Thoracic aorta (tissue), 2 donors: ENCODE measurements at places on chromosomes 7 and 10.

DNA sequence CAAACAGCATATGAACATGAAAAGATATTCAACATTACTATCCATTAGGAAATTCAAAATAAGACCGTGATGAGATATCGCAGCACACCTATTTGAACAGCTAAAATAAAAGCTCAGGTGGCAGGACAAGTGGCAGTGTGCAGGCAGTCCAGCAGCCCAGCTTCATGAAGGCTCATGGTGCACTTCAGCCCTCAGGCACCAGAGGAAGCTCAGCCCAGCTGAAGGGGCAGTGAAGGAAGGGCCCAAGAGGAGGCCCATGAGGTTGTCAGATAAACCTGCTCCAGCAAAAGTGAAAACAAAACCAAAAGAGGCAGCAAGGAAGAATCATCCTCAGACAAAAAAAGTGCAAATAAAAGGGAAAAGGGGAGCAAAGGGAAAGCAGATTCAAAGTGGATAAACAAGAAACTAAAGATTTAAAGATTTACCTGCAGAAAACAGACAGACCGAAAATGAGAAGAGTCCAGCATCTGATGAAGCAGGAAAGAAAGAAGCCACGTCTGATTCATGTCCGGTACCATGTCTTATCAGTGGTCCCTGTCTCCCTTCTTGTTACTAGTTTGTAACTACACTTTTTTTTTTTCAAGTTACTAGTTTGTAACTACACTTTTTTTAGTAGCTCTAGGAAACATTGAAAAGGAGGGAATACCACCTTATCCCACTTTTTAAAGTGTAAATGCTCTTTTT, 15.0 kb upstream of the FAM24B start:
- no peak for DNase-seq

GRCh38 chr7:100093498-100093897, 4.7 kb downstream of the COPS6 start:
- no peak for DNase-seq

- no peak for DNase-seq
These were observed 9.0 kb upstream of the TACR2 start for GRCh38 chr10:69425511-69426298.

- no peak for DNase-seq
These were observed 350.8 kb downstream of the KCNMA1 start for GRCh38 chr10:77286531-77287508.

- no peak for DNase-seq
These were observed 247.3 kb upstream of the HPS1 start for GRCh38 chr10:98694014-98694413.

DNA sequence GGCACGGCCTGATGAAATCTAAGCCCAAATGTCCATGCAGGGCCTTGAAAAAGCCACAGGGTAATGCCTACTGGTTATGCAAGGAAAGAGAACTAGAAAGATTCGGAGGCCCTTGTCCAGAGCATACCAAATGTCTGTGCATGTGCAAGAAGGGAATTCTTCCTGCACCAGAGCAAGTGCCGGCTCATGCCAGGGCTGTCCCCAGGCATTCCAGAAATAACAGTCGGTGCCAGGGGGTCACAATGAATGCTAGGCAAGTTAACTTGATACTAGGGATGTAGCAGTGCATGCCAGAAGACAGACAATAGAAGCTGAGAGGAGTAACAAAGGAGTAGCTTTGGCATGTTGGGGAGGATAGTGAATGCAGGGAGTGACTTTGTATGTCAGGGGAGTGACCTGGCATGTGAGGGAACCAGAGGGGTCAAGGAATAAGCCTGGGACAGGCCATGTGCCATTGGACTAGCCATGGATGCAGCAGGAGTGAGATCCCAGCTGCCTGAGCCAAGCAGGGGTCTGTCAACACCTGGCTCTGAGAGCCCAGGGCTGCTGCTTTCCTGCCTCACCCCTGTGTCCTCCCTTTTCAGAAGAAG, 119.5 kb upstream of the UNC5B start:
- no peak for DNase-seq

DNA sequence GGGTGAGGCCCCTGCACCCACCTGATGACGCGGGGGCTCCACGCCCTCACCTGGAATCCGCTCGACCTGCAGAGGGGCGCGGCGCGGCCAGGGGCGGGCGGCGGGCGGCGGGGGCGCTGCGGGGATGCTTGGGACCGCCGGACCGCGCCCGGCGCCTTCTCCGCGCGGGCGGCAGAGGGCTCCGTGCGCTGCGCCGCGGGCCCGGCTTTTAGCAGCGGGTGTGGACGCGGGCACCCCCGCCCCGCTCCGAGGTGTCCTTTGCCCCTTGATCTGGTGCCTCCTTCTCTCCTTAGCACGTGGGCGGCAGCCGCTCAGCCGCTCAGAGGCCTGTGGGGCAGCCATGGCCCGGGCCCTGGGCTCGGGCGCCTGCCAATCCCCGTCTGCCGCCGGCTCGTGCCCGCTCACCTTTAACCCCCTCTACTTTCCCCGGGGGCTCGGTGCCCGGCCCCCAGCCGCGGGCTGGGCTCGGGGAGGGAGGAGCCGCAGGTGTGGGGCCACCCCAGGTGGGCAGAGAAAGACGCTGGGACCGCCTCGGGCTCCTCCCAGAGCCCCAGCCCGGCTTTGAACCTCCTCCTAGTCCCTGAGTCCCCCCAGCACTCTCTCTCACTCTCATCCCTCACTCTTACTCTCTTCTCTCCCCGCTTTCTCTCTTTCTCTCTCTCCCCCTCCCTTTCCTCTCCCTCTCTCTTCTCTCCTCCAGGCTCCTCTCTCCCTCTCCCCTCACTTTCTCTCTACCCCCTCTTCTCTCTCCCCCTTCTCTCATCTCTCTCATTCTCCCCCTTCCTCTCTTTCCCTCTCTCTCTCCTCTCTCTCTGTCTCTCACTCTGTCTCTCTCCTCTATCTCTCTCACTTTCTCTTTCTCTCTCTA, 19.7 kb upstream of the VPS37D start:
- DNase-seq: no peak

GRCh38 chr10:100741378-100742075, 3.9 kb upstream of the PAX2 start:
- no peak for DNase-seq

GRCh38 chr7:744854-745430, 17.9 kb upstream of the PRKAR1B start:
- no peak for DNase-seq

DNA sequence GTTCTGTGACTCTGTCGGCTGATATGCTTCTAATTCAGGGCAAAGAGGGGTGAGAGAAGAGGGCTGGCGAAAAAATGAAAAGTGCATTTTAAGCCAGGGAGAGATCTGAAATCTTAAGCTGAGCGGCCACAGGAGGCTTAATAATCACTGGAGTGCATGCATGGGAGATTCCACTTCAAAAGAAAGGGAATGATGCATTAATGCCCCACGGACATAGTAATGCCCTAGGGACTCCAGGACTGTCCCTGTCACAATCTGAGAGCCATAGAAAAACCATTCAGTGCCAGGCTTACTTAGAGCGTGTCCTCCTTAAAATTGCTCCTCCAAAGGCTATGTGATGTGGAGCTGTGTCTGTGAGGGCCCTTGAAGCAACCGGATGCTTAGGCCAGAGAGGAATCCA, 75.1 kb downstream of the NHLRC2 start:
- DNase-seq: no peak

GRCh38 chr10:4820804-4821401, 5.1 kb upstream of the AKR1E2 start:
- no peak for DNase-seq

- no peak for DNase-seq
These were observed 117.5 kb upstream of the PRPS1L1 start for GRCh38 chr7:18145160-18145559.

- DNase-seq: no peak
These were observed 134.6 kb upstream of the NPSR1 start for GRCh38 chr7:34523226-34523918.

- no peak for DNase-seq
These were observed 179.1 kb downstream of the KLF6 start for GRCh38 chr10:3605882-3606281.

- DNase-seq: no peak
These were observed 83.9 kb upstream of the SMIM30 start for GRCh38 chr7:113202284-113202683.

DNA sequence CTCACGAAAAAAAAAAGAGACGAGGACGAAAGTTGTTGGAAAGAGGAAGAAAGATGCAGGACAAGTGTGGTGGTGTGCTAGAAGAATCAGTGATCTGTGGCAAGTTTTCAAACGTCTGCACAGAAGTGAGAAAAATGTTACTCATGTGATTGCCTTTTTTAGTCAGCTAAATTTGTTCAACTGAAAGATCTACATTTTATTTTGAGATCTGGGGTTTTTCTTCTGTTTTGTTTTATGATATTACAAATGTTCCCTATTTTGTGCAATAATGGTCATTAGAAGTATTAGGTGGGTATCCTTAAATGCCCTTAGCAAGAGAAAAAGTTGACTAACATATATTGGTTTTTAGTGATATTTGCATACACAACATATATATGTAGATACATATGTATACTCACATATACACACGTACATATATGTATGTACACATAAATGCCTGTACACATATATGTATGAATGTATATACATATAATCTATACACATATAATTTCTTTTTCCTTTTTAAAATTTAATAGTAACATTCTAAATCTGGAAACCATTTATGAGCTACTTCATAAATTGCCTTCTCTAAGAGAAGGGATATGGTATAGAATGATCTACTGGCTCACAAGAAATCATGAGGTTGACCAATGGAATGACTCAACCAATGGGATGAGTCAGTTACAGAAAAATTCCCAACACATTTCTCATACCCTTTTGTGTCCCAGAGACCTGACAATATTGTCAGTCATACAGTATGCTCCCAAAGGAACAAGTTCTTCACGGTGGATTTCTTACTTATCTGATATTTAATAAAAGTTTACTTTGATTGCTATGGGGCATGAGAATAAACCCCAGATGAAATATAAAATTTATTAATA, 38.4 kb downstream of the SLC39A12 start:
- no peak for DNase-seq

DNA sequence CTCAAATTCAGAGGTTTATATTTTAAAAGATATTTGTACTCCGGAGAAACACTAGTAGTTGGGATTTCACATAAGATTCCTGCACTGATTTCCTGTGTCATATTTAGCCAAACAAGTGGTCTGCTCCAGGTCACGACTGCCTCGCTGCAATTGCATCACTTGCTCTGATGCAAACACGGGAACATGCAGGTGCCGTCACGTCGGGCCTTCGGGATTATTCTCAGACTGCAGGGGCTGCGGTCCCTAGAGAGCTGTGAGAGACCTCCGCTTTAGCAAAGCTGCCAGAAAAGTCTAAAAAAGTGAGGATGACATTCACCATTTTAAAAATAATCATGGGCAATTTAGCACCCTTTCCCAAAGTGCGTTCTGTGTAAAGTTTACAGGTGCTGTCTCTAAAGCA, 93.5 kb upstream of the DDC start:
- DNase-seq: no peak

DNA sequence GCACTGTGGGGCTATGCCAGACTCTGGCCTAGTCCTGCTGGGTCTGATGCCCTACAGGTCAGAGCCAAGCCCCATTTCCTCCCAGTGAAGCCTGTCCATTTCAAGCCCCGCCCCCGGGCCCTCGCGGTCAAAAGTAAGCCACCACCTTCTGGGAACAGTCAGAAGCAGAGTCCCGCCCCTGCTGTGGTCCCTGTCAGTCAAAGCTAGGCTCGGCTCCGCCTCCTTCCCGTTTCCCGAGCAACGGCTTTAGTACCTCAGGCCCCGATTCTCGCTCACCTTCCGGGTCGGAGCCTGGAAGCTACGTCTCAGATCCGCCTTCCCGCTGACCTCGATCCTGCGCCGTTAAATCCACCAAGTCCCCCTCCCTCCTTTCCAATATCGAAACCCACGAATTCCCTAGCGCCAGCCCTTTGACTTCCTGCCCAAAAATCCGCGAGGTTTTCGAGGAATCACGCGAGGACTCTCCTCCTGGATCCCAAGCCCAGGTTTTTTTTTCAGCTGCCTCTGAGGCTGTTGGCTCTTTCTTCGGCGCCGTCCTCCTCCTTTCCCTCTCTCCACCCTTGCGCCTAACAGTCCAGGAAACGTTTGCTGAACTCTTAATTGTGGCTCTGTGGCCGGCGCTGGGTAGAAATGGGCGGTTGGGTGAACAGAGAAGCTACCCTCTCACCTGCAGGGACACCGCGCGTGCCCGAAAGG, 11.8 kb downstream of the SFXN3 start:
- DNase-seq: peak; percentile 98

GRCh38 chr10:129035052-129035827, 431.8 kb upstream of the MGMT start:
- no peak for DNase-seq

- DNase-seq: no peak
These were observed 48.9 kb upstream of the HABP2 start for GRCh38 chr10:113503930-113504329.

GRCh38 chr10:6320320-6321010, 117.7 kb downstream of the PFKFB3 start:
- DNase-seq: no peak

DNA sequence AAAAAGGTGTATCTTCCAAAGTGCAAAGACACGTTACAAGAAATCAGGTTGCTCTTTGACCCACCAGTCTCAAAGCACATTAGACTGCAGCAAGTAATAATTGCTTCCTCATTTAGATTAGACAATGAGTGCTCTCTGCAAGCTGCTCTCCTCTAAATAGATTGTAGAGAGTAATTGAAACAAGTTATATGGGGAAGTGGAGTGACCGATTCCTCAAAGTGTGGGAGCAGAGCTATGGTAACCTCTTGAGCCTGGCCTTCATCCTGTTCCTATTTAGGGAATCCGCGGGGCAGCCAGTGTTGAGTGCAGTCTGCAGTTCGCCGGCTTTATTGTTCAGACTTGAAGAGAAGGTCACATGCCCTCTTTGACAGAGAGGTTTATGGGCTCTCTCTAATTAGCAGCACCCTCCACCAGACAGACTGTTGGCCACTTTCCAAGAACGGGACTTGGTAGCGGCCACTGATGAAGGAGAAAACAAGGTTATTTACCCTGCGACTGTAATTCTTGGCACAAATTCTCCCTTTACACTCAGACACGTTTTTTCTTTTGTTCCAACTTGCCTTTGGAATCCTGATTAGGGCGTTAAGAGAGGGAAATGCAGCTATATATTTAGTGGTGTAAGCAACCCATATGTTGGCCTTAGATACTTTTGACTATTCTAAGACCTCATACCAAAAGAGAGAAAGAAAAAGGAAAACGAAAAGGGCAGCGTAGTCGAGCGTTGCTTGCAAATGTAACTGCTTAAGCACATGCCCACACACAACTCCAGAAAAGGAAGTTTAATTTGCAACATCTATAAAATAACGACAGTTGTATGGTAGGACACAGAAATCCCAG, 107.5 kb downstream of the REEP3 start:
- DNase-seq: peak; percentile 18

- no peak for DNase-seq
These were observed 124.1 kb downstream of the CUL2 start for GRCh38 chr10:34966040-34966439.
